ENCODE measurements at places on chromosomes 12 and 14. TPM values are rescaled to one million over a fixed set of nuclear protein-coding genes. Genes with fewer than 3 reads are reported as not detected.

GRCh38 chr14:101980700-101981099 is 16.3 kb downstream of the DYNC1H1 start:
- no peaks in the 10 kb centered on the region for H3K36me3 ChIP-seq
- H3K4me3 ChIP-seq = no peak overlapping the region
- no peaks in the 10 kb centered on the region for H3K27me3 ChIP-seq
- no peak overlapping the region for H3K27ac ChIP-seq
- peak; percentile 63 for DNase-seq

- H3K27ac ChIP-seq = no peak overlapping the region
- no peak overlapping the region for H3K4me3 ChIP-seq
- H3K4me1 ChIP-seq = no peaks in the 10 kb centered on the region
- H3K36me3 ChIP-seq = no peaks in the 10 kb centered on the region
These were observed 13.9 kb upstream of the EGLN3 start for GRCh38 chr14:33964599-33965317.

GRCh38 chr14:65412032-65412846 is at the start of gene FUT8:
Gene FUT8 (plus strand): TSS chr14:65412730. CDS start chr14:65561564, 148,834 bp downstream.
- peak; percentile 98 for DNase-seq
- H3K27me3 ChIP-seq = no peaks in the 10 kb centered on the region
- peak within 1 kb of the TSS; percentile 61 for H3K4me3 ChIP-seq
- H3K27ac ChIP-seq = peak within 1 kb of the TSS; percentile 79

DNA sequence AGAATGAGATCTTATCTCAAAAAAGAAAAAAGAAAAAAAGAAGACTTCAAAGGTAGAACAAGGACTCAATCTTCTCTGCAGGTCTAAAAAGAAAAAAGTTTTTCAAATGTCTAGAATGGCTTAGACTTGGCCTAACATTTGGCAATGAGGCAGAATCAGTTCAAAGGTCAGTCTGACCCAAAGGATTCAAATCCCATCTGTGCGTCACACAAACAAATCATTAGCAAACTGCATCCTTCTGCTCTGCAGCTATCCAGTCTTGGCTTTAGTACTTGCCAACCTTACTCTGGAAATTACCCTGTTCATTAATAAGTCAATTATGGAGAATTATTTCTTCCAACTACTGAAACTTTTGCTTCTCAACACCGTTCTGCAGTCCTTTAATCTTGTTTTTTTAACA is 3.1 kb downstream of the YAF2 start:
- DNase-seq = no peak
- H3K4me1 ChIP-seq = peaks cover 5% of the 10 kb centered on the region
- H3K27ac ChIP-seq = no peak overlapping the region

GRCh38 chr12:44441155-44441554 is 435.0 kb downstream of the NELL2 start:
- H3K27me3 ChIP-seq = no peaks in the 10 kb centered on the region
- H3K4me3 ChIP-seq = no peak overlapping the region

GRCh38 chr12:46677749-46678148 is 148.0 kb downstream of the SLC38A4 start:
- no peaks in the 10 kb centered on the region for H3K4me1 ChIP-seq
- no peak overlapping the region for H3K27ac ChIP-seq
- H3K27me3 ChIP-seq = no peaks in the 10 kb centered on the region

The PACS2 gene
- 91.9 TPM for total RNA-seq

The TMEM132C gene
- total RNA-seq = 9.4 TPM

DNA sequence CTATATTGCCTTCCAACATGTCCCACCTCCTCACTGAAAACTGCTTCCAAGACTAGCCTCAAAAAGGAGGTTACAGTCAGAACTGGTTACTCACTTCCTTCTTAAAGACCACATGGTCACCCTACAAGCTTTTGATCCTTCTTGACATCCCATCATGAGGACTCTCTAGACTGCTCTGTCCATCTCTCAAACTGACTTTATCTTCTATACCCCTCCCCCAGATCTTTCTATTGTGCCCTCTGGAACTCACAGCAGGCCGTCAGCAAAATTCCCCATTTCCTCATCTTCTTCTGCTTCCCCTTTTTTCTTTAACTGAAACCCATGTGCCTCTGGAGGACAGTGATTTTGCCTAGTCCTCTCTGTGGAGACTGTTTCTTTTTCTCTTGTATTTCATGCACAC is 18.1 kb upstream of the IGF1 start:
- no peak overlapping the region for H3K4me3 ChIP-seq
- no peak for DNase-seq
- H3K27ac ChIP-seq = no peak overlapping the region
- no peaks in the 10 kb centered on the region for H3K36me3 ChIP-seq
- no peaks in the 10 kb centered on the region for H3K27me3 ChIP-seq

- no peak overlapping the region for H3K27ac ChIP-seq
- no peaks in the 10 kb centered on the region for H3K27me3 ChIP-seq
- H3K4me3 ChIP-seq = no peak overlapping the region
- no peak for DNase-seq
These were observed 48.6 kb upstream of the TMPO start for GRCh38 chr12:98466640-98467400.

The SERPINA10 gene
- total RNA-seq = not detected

The REM2 gene
- 0.72 TPM for total RNA-seq

DNA sequence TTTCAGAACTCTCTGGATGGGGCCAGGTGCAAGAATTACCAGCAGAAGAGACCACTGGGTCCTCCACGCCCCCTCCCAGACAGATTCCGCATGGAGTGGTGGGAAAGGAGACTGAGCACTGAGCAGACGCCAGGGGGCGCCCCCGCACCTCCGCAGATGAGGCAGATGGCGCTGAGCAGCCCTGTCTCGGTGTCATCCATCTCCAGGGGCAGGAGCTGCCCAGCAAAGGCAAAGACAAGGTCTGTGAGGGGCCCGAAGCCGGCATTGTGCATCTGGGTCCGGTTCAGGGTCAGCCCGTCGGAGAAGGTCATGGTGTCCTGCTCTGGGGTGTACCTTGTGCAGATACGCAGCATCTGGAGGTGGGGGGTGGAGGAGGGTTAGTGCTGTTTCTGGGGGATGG is 6.3 kb upstream of the ITGB7 start:
- no peak overlapping the region for H3K27ac ChIP-seq
- DNase-seq = peak; percentile 85
- H3K4me1 ChIP-seq = peaks cover 24% of the 10 kb centered on the region
- H3K36me3 ChIP-seq = no peaks in the 10 kb centered on the region

GRCh38 chr12:130675791-130676190 is 40.3 kb downstream of the RIMBP2 start:
- H3K27me3 ChIP-seq = no peaks in the 10 kb centered on the region
- no peak for DNase-seq
- H3K27ac ChIP-seq = no peak overlapping the region
- H3K4me1 ChIP-seq = no peaks in the 10 kb centered on the region

GRCh38 chr12:63362791-63363190 is 211.8 kb upstream of the AVPR1A start:
- no peak for DNase-seq
- no peaks in the 10 kb centered on the region for H3K36me3 ChIP-seq
- no peak overlapping the region for H3K27ac ChIP-seq
- no peak overlapping the region for H3K4me3 ChIP-seq

DNA sequence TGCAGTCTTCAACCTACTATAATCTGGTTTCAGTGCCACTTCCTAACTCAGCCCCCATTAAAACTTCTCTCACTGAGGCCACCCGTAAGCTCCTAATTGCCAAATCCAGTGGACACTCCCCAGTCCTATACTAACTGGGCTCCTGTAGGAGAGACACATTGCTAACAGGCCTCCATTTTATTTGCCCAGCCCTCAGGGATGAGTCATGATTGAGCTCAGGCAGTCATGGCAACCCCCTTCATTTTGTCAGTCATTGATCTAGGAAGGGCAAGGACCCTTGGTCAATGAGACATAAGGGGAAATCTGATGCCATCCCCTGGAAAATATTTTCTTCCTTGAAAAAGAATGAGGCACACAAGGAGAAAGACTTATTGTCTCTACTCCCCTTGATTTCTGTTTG is 70.1 kb upstream of the HIF1A start:
- no peak overlapping the region for H3K4me3 ChIP-seq
- no peak for DNase-seq
- no peaks in the 10 kb centered on the region for H3K4me1 ChIP-seq

- no peaks in the 10 kb centered on the region for H3K27me3 ChIP-seq
- H3K36me3 ChIP-seq = no peaks in the 10 kb centered on the region
- peak overlapping the region; percentile 4 for H3K4me3 ChIP-seq
- DNase-seq = no peak
These were observed 109.4 kb downstream of the AKAP6 start for GRCh38 chr14:32438517-32438916.

GRCh38 chr14:89165189-89166181 is 251.5 kb downstream of the FOXN3 start:
- DNase-seq = no peak
- H3K27me3 ChIP-seq = no peaks in the 10 kb centered on the region
- no peak overlapping the region for H3K4me3 ChIP-seq
- peaks cover 4% of the 10 kb centered on the region for H3K4me1 ChIP-seq

The CSRP2 gene
- 11.7 TPM for total RNA-seq

The KRT85 gene
- total RNA-seq = not detected

DNA sequence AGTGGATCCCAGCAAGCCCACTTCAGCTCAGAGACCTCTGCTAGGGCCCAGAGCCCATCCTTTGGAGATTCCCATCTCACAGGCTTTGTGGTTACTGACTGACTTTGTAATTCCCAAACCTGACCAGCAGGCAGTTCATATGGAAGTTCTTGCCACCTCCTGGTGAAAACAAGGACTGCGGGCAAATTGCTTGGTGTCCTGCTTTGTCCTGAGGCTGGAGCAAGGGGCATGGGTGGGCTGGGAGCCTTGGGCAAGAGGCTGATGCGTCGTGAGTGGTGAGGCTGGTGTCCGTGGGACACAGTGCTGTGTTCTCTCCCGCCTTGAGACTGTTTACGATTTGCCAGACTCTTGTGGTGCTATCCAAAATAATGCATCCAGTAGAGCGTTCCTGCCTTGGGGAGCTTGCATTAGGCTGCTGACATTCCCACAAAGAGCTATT is 91.0 kb downstream of the LRRC74A start:
- no peaks in the 10 kb centered on the region for H3K27me3 ChIP-seq
- H3K4me3 ChIP-seq = no peak overlapping the region
- H3K36me3 ChIP-seq = no peaks in the 10 kb centered on the region

DNA sequence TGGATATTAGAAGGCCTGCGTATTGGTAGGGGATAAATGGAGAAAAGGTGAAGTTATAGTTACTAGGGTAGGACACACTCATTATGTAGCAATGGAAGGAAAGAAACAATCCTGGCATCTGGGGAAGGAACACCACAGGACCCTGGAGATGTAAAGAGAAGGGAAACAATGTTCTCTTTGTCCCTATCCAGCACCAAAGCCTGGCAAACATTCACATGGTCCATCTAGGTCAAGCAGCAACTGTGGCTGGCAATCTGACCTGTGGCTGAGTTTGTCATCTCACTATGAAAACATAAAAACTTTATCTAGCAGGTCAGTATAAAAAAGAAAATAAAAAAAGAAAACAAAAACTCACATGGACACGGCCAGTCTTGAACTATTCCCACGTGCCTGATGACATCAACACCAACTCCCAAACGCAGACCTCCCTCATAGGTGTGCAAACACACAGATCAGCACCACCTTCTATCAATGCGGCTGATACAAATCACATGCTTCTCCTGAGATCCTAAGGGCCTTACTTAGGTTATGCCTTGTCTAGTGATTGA is 2.6 kb downstream of the POMT2 start:
- no peak overlapping the region for H3K4me3 ChIP-seq
- H3K27me3 ChIP-seq = no peaks in the 10 kb centered on the region
- peaks cover 9% of the 10 kb centered on the region for H3K4me1 ChIP-seq
- H3K27ac ChIP-seq = no peak overlapping the region
- H3K36me3 ChIP-seq = no peaks in the 10 kb centered on the region

DNA sequence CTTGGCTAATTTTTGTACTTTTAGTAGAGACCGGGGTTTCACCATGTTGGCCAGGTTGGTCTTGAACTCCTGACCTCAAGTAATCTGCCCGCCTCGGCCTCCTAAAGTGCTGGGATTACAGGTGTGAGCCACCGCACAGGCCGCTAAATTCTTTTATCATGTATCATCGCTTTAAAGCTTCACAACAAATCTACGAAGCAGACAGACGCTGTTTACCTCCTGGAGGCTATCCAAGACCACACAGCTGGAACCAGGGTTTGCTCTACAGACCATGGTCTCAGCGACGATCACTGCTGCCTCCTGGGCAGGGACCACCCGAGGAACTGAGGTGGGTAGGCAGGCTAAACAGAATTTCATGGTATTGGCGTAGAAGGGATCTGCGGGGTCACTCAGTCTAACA is 27.2 kb downstream of the KRT80 start:
- no peak overlapping the region for H3K27ac ChIP-seq
- H3K36me3 ChIP-seq = no peaks in the 10 kb centered on the region
- H3K4me3 ChIP-seq = no peak overlapping the region
- H3K27me3 ChIP-seq = no peaks in the 10 kb centered on the region
